NCI-H1092 (cell line): ENCODE measurements at places on chromosomes 6 and 20.

DNA sequence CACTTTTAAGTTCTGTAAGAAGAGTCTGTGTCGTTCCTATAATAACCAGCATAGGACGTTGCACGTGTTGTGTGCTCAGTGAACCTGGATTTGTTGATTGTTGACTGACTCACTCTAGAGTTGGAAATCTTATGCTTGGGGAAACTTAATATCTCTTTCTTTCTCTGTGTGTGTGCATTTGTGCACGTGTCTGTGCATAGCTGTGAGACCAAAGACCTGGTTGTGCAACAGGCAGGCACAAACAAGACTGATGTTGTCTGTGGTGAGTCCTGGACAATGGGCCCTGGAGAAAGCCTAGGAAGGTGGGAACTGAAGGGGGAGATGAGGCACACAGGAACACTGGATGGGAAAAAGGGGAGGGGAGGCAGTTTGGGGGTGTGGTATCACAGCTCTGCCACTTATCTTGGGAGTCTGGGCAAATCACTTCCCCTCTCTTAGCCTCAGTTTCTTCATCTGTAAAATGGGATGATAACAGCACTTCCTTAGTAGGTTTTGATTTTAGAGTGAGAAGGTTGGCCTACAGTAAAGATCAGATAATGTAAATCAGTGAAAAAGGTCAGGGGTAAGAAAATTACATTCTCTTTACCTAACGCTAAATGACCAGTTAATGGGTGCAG, 8.4 kb downstream of the CD40 start:
- DNase-seq = no peak

DNA sequence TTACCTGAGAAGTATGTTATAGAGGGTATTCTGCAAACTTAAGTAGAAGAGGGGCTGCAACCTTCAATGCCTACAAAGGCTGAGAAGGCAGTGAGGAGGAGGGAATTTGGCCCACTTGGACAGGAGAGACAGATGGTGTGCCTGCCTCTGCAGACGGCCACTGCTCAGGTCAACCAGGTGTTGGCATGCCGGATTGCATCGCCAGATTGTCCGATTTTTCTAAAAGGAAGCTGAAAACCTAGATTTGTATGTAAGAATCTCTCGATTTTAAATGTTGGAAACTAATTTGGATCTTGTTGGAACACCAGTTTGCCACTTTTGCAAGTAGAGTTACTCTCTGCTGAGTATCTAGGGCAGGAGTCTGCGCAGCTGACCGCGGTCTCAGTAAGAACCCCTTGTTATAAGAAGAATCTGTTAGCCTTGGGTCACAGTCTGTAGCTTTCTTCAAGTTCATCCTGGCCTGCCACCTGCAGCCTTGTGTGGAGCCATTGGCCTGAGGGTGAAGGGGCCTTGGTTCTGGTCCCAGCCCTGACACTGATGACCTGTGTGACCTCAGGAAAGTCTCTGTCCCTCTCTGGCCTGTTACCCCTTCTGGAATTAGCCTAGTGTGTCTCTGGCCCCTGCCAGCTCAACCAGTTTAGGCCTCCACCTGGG, 54.4 kb downstream of the TGM2 start:
- no peak for DNase-seq

- DNase-seq = no peak
Observed at GRCh38 chr6:38040254-38040653, 220.7 kb downstream of the ZFAND3 start.

DNA sequence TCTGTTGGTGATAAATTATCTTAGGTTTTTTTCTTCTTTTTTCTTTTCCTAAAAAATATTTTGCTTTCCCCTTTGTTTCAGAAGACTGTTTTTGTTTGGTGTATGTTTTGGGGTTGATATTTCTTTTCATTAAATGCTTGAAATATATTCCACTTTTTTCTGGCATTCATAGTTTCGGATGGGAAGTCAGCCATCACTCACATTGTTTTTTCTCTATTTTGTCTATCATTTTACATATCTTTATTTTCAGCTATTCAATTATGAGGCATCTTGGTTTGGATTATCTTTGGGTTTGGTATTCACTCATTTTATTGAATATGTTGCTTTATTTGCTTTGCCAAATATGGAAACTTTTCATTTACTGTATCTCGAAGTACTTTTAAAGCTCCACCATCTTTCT, 600.5 kb upstream of the EYS start:
- DNase-seq = no peak

DNA sequence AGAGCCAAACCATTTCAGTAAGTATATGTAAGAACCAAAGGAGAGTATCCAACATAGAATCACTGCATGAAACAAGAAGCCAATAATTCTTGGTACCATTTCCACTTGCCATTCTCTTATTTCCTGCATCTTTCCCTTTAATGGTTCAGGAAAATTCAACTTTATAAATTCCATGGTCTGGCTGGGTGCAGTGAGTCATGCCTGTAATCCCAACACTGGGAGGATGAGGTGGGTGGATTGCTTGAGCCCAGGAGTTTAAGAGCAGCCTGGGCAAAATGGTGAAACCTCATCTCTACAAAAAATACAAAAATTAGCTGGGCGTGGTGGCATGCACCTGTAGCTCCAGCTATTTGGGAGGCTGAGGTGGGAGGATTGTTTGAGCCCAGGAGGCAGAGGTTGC, 21.2 kb downstream of the NHLRC1 start:
- no peak for DNase-seq

- no peak for DNase-seq
Observed at GRCh38 chr6:33333666-33334065, 16.1 kb upstream of the ZBTB22 start.

DNA sequence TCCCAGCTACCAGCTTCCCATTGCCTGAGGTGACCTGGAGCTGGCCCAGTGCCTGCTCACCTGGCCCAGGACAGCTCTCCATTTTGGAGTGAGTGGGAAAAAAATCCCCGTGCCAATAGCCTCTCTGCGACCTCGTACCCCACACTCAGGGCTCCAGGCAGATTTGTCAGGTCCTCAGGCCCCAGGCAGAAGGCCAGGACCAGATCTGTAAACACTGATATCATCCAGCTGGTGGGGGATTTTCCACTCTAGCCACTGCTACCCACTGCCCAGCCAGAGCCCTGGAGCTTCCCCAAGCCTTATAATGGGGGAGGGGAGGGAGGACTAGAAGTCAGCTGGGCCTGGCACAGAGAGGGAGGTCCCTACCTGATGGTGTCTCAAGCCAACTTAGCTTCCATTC, 1.3 kb upstream of the PGC start:
- no peak for DNase-seq

DNA sequence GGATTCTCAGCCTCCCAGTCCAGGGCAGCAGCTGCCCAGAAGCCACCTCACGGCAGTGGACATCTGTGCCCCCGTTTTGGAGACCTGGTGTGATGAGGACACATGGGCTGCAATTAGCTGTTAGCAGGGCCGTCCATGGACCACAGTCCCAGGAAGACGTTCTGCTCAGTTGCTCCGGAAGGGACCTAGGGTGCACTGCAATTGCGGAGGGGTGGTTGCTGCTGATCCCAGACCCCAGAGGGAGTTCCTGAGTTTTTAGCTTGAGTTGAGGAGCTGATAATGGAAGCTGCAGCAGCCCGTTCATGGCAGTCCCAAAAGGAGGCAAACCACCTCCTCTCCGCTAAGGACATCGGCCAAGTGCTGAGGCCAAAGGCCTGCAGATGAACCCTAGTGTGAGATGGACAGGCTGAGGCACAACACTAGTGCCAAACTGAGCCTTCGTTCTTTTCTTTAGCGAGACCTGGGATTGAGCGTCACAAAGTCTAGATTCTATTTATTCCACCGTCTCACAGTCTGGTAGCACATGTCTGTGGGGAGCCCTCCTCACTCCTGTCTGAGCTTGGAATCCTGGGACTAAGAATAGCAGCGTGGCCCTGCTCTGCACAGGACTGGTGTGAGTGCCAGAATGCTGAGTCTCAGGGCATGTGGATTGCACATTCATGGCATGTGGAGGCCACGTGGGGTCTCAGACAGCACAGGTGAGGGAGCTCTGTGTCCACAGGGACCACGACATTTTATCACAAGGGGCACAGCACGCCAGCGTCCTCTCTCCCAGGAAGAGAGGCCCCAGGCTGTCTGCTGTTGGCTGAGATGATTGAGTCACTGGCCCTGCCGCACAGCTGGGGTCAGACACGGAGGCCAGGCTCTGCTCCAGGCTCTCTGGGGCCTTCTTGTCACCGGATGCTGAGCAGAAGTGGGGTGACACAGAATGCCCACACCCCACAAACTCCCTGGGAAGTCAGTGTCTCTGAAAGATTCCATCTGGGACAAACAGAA, 113.4 kb downstream of the PSMB1 start:
- DNase-seq = no peak

GRCh38 chr6:156617376-156617775, 159.8 kb upstream of the ARID1B start:
- no peak for DNase-seq

GRCh38 chr6:155449450-155450239, 6.0 kb downstream of the NOX3 start:
- DNase-seq = peak; percentile 24

DNA sequence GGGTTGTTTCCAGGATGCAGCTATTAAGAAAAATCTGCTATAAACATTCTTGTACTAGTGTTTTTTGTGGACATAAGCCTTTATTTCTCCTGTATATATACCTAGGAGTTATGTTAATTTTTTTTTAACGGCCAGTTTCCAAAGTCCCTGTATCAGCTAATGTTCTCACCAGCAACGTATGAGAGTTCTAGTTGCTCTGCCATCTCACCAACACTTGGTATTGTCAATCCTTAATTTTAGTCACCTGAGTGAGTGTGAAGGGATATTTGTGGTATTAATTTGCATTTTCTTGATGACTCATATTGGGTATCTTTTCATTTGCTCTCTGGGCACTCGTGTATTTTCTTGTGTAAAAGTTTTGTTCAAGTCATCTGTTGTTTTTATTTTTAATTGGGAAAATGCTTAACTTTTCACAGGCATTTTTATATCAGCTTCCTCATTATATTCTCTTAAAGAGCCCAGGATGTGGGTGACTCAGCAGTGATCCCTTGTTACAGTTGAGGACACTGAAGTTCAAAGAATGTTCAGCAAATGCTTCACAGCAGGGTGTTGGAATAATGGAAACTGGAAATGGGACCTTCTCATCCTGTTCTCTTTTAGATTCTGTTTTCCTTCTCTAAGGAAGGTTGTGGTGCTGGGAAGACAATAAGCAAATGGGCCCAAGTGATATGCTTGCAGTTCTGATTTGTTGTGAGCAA, 211.7 kb upstream of the PRND start:
- no peak for DNase-seq

DNA sequence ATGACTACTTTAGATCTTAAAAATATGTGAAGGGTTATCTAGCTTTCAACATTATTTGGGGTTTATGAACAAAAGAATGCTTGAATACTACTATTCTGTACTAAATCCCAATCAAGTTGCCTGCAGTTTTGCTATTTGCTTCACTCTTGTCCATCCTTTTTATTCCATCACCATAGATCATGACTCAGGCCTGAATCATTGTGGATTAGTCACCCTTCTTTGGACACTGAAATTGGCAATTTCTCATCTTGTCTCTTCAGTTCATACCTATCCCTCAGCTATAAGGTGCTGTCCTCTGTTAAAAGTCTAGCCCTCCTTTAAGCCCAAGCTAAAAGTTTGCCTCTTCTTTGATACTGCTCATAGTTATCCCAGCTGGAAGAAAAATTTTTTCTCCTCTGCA, 199.1 kb downstream of the CENPW start:
- no peak for DNase-seq

DNA sequence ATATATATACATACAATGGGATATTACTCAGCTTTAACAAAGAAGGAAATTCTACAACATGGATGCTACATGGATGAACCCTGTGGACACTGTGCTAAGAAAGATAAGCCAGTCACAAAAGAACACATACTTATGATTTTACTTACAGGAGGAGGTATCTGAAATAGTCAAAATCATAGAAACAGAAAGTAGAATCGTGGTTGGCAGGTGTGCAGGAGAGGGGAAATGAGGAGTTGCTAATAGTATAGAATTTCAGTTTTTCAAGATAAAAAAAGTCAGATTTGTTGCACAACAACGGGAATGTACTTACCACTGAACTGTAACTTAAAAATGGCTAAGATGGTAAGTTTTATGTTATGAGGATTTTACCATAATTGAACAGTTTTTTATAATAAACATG, 706.3 kb downstream of the TFAP2A start:
- DNase-seq = no peak

DNA sequence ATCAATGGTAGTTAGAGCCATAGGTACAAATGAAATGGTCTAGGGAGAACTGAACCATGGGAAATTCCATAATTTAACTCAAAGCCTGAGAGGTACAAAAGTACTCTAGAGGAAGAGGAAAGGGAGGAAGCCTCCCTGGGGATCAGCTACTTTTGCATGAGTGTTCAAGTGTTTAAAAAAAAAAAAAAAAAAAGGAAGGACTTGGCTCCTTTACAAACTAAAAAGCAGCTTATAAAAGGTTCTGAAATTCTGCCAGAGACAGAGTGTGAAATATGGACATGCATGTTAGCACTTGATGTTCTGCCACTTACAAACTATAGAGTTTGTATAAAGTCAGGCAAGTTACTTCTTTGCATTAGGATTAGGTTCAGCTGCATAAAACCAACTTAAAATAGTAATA, 290.0 kb downstream of the TBC1D7 start:
- DNase-seq = no peak

DNA sequence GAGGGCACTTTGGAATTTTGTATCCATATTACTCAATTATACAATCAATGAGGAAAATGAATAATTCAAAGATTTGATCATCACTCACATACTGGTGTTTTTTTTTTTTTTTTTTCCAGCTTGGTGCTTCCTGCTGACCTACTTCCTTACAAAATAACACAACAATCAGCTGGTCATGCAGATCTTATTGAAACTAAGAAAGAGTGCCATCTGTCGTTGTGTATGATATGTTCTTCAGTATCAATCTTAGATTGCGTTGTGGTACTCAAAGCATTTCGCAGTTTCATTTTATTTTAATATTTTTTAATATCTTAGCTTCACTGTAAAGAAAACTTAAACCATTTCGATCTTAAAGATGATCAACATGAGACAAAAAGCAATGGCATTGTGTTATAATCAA, 155.6 kb downstream of the OGFRL1 start:
- no peak for DNase-seq

DNA sequence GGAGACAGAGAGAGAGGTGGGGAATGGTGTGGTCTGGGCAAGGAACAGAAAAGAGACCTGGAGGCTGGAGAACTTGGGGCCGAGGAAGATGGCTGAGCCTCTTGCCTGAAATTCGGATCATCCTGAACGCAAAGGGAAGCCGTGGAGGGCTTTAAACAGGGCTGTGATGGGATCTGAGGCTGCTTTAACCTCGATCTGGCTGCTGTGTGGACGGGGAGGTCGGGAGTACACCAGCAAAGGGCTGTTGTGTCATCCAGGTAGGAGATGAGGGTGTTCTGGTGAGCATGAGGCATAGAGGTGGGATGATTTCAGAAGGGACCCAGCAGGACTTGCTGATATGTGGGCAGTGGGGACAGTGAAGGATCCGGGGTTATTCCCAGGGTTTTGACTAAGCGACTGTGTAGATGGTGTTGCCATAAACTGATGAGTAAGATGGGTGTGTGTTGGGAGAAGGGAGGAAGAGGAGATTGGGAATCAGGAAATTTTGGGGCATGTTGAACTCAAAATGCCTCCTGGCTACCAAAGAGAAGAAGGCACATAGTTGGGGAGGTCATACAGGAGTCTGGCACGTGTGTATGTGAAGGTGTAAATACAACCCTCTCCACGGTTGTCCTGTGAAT, 158.5 kb downstream of the NFATC2 start:
- DNase-seq = no peak
